ENCODE measurements at places on chromosomes 16 and 17. TPM values are rescaled to one million over a fixed set of nuclear protein-coding genes. Genes with fewer than 3 reads are reported as not detected.

The PLA2G15 gene
- 31.2 TPM for total RNA-seq

The TMEM114 gene
- not detected for total RNA-seq

The HS3ST3A1 gene
- total RNA-seq = not detected

The MAP3K14 gene
- total RNA-seq = 14.6 TPM

The HOXB9 gene
- not detected for total RNA-seq

The SSTR5 gene
- total RNA-seq = 0.72 TPM

The CCL7 gene
- not detected for total RNA-seq

The TPSB2 gene
- 5.8 TPM for total RNA-seq

The CACNG3 gene
- not detected for total RNA-seq

The GCGR gene
- total RNA-seq = not detected

The KCTD19 gene
- 0.10 TPM for total RNA-seq

The MYL4 gene
- total RNA-seq = 905 TPM

The NETO2 gene
- 7.4 TPM for total RNA-seq
